ENCODE measurements at places on chromosomes 12 and 14.

DNA sequence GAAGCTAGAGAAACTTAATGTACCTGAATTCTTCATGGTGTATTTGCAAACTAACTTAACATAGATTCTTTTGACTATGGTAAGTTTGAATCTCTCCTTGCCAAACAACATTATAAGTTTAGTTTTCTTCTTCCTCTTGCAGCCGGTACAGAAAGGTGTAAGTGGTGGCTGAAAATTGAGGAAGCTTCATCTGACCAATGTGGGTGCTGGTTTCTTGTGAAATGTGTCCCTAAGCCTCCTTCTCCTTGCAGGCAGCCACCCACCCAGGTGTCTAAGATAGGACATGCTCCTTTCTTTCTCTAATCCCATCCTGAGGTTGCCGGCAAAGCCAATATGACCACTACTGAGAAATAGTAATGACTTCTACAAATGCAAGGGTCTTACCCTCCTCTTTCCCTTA is 20.6 kb downstream of the GSG1 start:
- no peak for DNase-seq

DNA sequence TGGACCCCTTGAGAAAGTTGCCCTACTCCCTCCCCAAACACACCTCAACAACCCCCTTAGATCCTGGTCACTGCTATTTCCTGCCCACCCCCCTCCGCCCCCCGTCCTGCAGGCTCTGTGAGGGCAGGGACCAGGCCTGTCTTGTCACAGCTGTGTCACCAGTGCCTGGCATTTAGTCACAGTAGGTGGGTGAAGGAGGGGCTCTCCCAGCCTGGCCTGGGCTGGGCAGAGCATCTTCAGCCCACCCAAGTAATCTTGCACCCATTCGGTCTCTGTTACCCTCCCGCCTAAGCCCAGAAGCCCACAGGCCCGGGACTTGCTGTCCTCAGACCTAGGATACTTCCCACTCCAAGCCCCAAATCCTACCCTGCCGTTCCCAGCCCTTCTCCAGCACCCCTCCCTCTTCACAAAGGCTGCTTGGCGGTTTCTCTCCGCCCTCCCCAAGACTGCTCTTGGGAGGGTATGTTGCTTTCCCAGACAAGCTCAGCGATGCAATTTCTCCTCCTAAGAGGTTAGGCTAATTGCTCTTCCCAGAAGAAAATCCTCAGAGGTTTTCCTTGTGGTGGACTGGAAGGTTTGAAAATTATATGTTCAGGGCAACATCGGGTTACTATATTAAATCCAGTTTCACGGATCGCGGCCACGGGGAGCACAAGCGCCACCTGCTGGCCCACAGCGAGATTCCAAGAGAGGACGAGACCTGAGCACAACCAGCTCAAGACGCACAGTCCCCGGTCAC is 50.8 kb upstream of the ZFP36L1 start:
- DNase-seq, result no peak

DNA sequence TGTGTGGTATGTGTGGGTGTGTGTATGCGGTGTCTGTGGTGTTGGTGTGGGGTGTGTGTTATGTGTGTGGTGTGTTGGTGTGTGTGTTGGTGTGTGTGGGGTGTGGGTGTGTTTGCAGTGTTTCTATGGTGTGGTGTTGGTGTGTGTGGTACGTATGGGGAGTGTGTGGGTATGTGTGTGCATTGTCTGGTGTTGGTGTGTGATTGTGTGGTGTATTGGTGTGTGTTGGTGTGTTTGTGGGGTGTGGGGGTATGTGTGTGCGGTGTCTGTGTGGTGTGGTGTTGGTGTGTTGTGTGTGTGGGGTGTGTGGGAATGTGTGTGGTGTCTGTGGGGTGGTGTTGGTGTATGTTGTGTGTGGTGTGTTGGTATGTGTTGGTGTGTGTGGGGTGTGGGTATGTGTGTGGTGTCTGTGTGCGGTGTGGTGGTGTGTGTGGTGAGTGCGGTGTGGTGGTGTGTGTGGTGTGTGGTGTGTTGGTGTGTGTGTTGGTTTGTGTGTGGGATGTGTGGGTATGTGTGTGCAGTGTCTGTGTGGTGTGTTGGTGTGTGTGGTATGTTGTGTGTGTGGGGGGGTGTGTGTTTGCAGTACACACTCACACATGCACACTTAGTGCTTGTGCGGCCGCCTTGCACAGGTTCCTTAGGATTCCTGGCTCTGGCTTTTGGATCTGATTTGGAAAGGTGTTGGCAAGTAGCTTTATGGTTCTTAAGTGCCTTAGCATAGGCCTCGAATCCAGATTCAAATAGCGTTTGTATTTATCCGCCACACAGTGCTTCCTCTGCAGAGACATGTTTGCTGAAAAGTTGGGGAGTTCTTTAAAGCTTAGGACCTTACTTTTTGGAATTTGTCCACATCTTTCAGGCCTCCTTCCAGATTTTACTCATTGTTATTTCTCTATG is 16.4 kb downstream of the MLXIP start:
- DNase-seq, result peak; percentile 27

DNA sequence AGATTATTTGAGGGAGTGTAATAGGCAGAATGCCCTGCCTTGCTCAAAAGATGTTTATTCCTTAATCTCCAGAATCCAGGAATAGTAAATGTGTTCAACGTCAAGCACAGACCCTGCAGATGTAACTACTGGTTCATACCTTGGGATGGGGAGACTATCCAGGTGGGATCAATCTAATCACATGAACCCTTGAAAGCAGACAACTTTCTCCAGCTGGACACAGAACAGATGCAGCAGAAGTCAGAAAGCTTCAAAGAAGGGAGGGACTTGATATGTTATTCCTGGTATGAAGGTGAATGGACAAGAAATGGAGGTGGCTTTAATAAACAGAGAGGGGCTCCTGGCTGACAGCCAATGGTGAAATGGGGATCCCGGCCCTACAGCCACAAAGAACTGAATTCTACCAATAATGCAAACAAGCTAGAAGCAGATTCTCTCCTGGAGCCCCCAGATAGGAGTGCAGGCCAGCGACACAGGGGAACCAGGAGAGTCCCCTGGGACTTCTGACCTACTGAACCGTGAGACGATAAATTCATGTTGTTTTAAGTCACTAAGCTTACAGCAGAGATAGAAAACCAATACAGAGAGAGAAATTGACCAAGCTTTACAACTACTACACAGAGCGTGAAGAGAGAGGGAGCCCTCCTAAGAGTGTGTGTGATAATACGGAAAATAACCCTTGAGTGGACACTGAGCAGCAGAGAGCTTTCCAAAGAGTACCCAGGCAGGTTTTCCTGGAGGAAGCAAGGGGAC is 133.5 kb upstream of the TMEM132C start:
- no peak for DNase-seq

DNA sequence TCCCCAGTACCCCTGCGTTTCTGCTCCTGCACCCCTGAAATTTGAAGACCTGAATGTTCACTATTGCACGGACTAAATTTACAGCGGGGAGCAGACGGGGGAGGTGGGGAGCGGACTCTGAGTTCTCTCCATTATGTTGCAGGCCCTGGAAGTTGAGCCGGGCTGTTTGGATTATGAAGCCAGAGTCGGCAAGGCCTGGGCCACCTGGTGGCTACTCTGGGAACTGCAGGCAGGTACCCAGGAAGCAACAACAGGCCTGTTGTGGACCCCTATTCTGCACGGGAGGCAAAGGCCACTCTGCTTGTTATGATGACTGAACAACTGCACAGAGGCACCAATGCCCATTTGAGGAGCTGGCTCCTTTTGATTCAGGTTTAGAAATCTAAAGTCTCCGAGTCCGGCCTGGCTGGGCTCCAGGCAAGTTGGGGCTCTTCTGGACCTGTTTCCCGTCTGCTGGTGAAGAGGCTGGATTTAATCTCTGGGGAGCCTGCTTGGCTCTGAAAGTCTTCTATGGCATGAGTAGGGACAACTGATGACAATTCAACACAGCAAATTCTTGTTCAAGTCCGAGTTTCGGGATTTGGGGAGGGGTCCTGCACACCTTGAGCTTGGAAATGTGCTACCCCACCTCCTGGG is 34.1 kb upstream of the FAM181A start:
- no peak for DNase-seq

GRCh38 chr12:124856132-124856841 is 7.4 kb downstream of the SCARB1 start:
- no peak for DNase-seq

GRCh38 chr14:76550534-76550933 is 174.6 kb downstream of the ESRRB start:
- DNase-seq, result peak; percentile 100

DNA sequence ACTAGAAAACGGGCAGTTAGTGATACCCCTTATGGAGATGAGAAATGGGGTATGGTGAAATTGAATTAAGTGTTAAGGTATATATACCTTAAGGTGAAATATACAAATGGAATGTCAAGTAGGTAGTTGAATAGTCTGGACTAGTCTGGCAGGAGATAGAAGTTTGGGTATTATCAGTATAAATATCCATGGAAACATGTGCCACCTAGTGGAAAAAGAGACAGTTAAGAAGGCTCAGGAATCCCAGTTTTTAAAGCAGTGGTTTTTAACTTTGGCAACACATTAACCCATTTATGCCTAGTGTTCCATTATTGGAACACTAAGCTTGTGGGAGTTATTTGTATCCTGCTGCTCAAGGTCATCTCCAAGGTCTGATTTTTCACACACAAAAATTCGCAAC is 38.6 kb upstream of the TPH2 start:
- DNase-seq, result peak; percentile 55

DNA sequence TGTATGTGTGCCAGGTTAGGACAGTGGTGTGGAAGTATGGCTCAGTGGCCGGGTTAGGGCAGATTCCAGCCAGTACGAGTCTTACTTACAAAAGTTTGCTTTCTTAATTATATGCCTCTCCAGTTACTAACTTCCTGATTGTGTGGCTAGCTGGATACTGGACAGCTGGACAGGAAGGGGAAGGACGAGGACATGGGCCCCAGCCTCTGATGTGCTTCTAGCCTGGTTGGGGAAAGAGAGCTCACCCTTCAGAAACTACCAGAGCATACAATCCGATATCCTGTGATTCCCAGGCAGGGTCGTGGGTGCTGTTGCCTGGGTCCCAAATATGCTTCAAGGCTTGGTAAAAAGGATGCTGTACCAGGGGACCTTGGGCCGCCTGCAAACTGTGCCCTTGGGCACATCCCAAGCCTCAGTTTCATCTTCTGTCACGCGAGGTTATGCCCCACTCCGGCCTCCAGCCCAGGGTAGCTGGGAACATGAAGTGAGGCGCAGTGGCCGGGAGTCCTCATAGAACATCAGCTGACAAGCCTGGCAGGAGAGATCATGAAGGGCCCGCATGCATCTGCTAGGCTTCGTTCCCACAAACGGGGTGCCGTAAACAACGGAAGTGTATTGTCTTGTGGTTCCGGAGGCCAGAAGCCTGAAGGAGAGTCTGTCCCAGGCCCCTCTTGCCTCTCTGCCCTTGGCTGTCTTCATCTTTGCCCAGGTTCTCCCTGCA is 23.2 kb upstream of the RIN3 start:
- DNase-seq, result no peak

- no peak for DNase-seq
Measured at GRCh38 chr12:52354200-52354599, 13.1 kb downstream of the KRT85 start.

GRCh38 chr14:86639146-86639545 is 1109.2 kb downstream of the FLRT2 start:
- no peak for DNase-seq

DNA sequence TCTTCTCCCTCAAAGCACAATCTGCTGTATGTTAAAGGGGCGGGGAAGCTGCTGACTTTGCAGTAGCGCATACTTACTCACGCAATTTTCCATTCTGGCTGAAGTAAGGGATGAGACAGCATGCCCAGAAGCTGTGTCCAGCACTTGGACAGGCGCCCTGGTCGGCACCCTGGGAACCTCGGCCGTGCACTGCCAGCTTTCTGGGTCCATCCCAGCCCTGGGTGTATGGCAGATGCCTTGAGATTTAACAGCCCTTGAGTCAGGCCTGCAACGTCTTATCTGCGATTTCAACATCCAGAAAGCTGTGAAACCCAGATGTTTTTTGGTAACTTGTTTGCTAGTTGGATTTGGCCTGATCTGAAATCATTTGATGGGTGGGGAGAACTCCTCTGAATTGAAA is 16.1 kb downstream of the EML1 start:
- DNase-seq, result no peak

DNA sequence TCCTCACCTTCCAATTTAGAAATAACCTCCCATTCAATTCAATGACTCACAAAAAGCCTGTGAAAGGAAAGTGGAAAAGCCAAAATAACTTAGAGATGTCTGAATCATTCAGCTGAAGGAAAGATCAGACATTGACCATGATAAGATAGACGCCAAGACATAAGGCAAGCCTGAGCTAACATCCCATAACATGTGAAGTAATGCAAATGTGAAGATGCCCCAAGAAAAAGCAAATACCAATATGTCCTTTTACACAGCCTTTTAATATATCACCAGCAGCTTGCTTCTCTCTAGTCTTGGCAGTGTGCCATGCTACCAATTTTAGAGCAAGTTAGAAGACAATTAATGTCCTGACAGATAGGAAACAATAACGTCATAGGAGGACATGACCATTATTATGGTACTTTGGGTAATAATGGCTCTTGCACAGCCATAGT is 2.4 kb upstream of the NUMB start:
- peak; percentile 72 for DNase-seq

DNA sequence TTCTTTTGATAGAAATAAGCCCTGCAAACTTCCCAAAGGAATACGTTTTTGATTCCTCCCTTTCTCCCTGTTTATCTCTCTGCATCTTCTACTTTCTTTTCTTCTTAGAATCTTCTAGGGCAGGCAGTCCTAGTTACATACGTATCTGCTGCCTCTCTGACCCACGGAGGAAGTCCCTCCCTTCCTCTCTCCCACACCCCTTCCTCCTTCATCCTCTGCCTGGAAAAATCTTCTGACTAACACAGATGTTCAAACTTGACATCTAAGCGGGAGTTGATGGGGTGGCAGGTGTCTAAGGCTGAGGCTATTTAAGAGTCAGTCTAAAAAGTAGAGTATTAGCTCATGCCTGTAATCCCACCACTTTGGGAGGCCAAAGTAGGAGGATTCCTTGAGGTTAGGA is 88.6 kb downstream of the MAP1LC3B2 start:
- no peak for DNase-seq

DNA sequence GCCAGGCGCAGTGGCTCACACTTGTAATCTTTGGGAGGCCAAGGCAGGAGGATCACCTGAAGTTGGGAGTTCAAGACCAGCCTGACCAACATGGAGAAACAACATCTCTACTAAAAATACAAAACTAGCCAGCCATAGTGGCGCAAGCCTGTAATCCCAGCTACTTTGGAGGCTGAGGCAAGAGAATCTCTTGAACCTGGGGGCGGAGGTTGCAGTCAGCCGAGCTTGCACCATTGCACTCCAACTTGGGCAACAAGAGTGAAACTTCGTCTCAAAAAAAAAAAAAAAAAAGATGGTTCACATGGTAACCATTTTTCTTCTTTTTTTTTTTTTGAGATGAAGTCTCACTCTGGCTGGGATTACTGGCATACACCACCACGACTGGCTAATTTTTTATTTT is 35.3 kb downstream of the SLC2A14 start:
- no peak for DNase-seq

GRCh38 chr14:24096545-24097181 is 2.6 kb downstream of the PCK2 start:
- DNase-seq, result no peak

GRCh38 chr12:13144266-13144828 is 40.9 kb upstream of the GSG1 start:
- no peak for DNase-seq

Measured in foreskin keratinocyte (primary cell).